ENCODE measurements at places on chromosomes 12 and 14.

DNA sequence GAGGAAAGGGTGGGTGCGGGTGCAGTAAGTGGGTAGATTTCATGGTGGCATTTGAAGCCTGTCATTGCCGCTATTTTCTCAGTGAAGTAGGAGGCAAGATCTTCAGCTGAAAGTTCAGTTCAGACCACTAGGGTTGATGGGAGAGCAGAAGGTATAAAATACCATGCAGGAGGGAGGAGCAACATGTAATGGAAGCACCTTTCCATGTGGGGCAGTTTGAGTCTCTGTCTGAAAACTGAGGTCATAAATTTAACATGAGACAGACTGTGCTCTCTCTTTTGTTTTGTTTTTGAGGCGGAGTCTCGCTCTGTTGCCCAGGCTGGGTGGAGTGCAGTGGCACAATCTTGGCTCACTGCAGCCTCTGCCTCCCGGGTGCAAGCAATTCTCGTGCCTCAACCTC lies 22.7 kb downstream of the LRRC74A start:
- no peak for DNase-seq

GRCh38 chr14:103311171-103311997 lies 22.7 kb upstream of the EIF5 start:
- DNase-seq, result peak; percentile 39

- DNase-seq, result peak; percentile 83
Measured at GRCh38 chr12:71636704-71637115, 26.9 kb downstream of the ZFC3H1 start.

- no peak for DNase-seq
Measured at GRCh38 chr12:54424224-54424623, 5.2 kb upstream of the ITGA5 start.

DNA sequence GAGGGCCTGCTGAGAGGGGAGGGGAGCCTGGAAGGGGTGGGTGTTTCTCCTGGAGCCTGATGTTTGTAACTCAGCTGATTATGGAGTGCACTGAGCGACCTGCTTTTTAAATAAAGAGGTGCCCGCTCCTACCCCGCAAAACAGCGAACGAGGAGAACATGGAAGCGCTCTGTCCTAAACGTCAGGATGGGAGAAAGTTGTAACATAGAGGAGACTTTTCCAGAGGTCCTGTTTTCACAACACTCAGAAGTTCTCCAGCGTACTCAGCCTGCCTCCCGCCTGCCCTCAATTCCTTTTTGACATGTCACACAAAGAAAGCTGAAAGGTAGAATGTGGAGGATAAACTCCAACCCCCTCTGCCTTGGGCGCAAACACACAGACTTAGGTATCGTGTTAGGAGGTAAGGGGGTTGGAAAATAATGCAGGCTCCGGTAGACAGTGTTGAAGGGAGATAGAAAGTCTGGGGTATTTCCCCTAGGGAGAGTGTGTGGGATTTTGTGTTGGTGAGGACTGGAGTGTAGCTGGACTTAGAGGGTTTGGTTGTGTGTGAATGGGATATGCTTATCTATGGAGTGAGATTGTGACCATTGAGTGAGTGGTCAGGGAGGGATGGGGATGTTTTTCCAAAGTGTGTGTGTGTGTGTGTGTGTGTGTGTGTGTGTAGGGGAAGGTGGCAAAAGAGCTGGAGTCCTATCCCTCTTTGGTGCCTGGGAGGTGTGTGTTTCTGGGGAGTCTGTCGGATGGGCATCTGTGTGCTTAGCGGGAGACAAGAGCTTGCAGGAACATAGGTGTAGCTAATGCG lies 2.1 kb downstream of the NTF3 start:
- no peak for DNase-seq

GRCh38 chr12:19794116-19794515 lies 354.8 kb downstream of the AEBP2 start:
- peak; percentile 15 for DNase-seq

DNA sequence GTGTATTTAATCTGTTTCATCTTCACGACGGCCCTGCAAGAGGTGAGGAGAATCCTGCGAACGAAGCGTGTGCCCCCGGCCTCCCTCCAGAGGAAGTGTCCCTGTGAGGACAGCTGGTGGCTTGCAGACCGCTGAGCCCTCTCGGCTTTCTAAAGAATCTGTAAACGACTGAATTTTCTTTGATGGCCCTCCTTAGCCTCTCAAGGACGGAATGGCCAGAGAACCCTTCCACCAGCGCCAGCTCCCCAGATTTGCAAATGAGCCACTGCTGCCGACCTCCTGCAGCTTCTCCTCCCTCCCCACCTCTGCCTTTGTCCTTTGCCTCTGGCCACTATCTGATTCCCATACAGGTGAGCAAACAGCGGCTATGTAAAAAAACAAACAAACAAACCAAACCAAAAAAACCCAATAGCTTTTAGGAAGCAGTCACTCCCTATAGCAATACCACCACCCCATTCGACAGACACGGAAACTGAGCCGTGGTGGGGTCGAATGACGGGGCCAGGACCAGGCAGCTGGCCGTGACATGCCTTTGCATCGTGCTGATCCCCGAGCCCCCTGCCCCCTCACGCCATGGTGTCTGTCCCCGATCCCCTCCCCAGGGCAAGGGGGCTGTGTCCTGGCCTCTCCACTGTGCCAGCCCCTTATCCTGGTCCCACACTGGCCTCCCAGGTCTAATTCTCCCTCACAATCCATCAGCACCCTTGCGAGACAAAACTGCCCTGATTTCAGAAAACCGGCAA lies 23.6 kb downstream of the RFLNA start:
- no peak for DNase-seq

GRCh38 chr12:96879301-96879700 lies 27.8 kb upstream of the NEDD1 start:
- DNase-seq, result no peak

GRCh38 chr14:28770630-28771029 lies 4.0 kb downstream of the FOXG1 start:
- peak; percentile 30 for DNase-seq

DNA sequence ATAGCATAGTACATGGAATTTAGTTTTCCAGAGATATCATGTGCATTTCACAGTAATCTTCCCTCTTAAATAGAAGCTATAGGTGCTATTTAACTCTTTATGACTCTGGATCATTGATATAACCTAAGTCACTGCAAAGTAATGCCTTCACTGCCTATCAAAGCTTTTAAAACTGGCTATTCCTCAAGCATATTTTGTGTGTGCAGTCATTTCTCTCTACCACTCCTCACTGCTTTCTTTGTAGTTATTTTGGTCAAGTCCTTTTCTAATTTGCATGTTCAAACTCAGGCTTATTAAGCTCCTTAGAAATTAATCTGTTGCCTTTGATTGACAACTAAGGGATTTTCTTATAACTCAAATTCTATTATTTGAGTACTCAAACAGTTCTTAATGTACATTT lies 79.4 kb upstream of the PLEKHG7 start:
- DNase-seq, result no peak

DNA sequence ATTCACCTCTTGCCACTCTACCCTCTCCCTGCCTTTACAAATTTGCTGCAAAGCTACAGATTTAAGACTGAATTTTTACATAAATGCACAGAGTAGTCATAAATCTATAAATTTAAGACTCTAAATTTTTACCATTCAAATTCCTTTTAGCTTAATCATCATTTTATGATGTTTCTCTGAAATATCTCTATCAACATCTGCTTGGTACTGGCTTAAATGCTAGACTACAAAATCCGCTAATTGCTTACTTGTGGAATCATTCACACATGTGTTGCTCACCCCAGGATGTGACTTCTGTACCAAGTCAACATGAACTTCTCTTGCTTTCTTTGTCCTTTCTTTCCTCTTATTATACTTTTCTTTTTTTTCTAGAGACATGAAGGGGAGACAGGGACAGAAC lies 109.2 kb downstream of the GALC start:
- DNase-seq, result no peak

DNA sequence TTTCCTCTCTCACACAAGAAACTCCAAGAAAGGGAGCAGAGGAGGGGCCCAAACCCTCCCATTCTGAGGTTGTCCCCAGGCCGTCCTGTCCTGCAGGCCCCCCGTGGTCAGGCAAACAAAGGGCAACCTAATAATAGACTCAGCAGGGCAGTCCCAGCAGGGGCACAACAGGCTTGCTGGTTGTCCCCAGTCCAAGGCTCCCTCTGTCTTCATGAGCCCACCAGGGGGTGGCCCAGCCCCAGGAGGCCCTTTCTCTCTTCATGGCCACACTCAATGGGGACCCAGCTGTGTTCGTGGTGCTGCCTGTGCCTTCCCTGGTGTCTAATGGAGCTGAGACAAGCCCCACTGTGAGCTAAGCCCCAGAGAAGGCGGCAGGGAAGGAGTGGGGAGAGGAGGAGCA lies 359.9 kb downstream of the ADGRD1 start:
- no peak for DNase-seq

DNA sequence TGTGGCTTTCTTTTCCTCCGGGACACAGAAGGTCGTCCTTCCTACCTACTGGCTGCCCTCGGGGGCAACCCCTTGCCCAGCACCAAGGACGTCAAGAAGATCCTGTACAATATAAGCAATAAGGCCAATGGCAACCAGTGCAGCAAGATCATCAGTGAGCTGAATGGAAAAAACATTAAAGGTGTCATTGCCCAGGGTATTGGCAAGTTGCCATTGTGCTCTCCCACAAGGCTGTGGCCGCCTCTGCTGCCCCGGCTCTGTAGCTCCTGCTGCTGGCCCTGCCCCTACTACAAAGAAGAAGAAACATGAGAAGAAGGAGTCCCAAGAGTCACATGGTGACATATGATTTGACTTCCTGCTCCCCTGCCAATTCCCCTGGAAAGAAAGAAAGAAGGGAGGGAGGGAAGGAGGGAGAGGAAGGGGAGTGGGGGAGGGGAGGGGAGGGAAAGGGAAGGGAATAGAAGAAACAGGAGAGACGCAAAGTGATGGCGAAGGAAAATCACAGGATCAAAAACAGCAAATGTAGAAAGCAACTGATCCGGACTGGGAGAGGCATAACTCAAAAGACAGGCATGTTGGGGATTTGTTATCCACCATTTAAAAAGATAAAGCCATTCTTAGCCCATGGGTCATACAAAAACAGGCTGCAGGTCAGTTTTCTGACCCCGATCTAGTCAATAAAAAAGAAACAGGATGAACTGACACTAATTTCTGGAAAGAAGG lies 61.3 kb upstream of the RESF1 start:
- DNase-seq, result no peak

DNA sequence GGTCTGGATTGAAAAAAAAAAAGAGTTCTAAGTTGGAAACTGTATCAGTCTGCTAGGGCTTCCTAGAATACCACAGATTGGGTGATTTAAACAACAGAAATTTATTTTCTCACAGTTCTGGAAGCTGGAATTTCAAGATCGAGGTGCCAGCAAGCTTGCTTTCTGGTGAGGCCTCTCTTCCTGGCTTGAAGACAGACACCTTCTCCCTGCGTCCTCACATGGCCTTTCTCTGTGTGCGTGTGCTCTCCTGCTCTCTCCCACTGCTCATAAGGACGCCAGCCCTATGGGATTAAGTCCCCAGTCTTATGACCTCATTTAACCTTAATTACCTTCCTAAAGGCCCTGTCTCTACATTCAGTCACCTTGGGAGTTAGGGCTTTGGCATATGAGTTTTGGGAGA lies 215.5 kb downstream of the PIK3C2G start:
- peak; percentile 53 for DNase-seq

- DNase-seq, result no peak
Measured at GRCh38 chr12:89437231-89437630, 84.9 kb upstream of the DUSP6 start.

DNA sequence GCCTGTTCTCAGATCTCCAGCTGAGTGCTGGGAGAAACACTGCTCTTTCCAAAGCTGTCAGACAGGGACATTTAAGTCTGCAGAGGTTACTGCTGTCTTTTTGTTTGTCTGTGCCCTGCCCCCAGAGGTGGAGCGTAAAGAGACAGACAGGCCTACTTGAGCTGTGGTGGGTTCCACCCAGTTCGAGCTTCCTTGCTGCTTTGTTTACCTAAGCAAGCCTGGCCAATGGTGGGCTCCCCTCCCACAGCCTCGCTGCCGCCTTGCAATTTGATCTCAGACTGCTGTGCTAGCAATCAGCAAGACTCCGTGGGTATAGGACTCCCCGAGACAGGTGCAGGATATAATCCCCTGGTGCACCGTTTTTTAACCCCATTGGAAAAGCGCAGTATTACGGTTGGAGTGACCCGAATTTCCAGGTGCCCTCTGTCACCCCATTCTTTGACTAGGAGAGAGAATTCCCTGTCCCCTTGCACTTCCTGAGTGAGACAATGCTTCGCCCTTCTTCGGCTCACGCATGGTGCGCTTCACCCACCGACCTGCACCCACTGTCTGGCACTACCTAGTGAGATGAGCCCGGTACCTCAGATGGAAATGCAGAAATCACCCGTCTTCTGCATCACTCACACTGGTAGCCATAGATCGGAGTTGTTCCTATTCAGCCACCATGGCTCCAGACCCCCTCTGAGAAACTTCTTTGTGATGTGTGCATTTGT lies 650.3 kb upstream of the ALG10B start:
- no peak for DNase-seq

GRCh38 chr14:99065551-99065950 lies 206.4 kb downstream of the BCL11B start:
- DNase-seq, result no peak

DNA sequence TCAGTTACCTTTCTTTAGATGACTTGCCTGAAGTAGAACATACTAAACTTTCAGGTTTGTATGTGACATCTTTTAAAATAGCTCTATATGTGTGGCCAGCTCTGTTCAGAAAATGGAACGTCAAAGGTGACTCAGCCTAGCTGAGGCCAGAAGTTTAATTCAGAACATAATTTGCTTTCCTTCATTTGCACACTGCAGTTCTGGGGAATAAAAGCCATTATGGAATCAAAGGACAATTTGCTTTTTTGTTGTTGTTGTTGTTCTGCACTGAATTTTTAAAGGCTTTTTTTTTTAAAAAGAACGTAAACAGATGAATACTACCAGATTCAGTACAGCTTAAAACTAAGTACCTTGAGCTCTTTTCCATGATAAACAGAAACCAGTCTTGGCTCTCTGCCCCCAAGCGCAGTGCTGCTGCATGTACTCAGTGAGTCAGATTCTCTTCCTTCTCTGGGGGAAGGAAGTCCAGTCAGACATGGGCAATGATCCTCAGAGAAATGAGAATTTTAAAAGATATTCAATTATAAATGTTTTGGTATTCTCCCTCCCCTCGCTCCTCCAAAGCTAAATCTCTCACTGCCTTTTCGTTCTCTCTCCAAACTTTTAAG lies 644.2 kb downstream of the NOVA1 start:
- DNase-seq, result no peak

DNA sequence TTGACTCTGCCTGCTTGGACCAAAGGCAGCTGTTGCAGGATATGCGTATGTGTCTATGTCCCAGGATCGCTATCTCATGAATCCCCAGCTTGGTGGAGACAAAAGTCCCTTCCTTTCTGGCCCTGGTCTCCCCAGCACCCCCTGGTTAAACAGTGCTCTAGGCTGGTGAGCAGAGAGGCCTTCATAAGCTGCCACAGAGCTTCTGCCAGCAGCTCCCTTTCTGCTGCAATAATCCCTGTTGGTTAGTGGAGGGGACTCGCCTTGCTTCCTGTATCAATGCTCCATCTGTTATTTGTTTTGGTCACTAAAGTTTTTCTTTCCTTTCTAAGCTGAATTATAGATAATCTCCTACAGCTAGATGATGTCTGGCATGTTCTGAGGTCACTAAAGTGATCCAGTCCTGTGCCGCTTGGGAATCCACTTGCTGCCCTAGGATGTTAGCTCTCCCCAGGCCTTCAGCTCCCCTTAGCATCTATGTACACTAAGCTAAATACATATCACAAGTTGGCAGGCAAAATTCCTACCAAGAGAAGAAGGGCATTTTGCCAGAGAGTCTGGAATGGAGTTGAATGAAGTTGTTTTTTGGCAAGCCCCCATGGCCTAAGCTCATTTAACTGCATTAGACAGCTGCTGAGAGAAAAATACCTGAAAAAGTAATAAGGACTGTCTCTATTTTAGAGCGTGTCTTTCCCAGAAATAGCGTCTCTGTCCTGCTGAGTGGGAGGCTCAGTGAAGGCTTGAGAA lies 47.8 kb downstream of the RDH12 start:
- peak; percentile 16 for DNase-seq

All from brain (organoid and tissue), 16 donors.